ENCODE measurements at places on chromosomes 2 and 18.

DNA sequence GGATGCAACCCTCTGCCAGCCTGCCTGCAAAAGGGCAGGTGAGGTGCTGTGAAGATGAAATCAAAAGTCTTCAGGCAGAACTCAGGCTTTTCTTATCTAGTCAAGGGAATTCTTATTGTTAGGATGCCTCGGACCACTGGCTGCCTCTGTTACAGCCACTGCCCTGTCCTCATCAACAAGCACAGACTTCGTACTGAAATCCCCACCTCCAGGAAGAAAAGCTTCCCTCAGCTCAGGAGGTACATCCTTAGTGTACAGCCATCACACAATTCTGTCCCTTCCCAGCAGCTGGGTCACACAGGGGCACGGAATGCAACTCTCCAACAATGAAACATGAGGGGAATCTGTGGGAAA, 10.1 kb upstream of the RNU4ATAC start:
- no peak for DNase-seq

- no peak for DNase-seq
These were observed 254.7 kb downstream of the HDAC4 start for GRCh38 chr2:239146011-239146641.

- DNase-seq = no peak
These were observed 108.9 kb downstream of the TAF4B start for GRCh38 chr18:26335156-26335555.

GRCh38 chr2:219595256-219595655, 2.4 kb upstream of the STK11IP start:
- no peak for DNase-seq

DNA sequence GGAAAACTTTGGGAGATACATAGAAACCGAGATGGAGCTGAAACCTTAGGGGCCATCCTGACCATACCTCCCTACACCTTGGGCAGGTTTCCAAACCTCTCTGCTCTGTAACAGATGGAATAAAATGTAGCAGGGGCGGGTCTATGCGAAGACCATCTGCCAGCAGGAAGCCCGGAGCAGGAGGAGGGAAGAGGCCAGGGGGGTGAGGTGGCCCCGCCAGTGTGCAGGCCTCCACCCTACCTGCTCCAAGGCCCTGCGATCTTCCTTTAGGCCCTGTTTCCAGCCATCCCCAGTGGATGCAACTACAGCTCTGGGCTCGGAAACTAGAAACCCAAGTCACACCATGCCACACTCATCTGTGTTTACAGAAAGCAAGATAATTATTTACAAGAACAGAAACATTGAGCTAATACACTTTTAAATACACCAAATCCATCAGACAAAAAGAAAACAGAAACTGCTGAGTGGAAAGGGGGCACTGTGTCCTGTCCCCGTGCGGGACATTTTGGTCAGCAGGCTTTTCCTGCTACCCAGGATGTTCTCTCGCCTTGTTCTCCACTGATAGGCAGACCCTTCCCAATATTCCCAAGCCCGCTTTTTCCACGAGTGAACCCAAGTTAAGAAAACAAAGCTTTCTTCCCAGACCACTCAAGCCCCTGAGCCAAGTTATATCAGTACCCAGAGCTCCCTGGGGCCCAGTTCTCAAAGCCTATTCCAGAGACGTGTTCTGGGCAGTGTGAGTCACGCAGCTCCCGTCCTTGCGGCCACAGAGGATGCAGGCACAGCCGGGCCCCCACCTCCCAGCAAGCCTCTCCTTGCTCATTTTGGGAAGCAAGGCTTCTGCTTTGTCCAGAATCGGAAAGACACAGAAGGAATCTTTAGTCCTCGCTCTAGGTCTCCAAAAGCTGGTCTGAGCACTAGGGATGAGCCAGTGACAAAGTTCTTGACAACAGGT, 17.3 kb downstream of the CIB4 start:
- DNase-seq = no peak

DNA sequence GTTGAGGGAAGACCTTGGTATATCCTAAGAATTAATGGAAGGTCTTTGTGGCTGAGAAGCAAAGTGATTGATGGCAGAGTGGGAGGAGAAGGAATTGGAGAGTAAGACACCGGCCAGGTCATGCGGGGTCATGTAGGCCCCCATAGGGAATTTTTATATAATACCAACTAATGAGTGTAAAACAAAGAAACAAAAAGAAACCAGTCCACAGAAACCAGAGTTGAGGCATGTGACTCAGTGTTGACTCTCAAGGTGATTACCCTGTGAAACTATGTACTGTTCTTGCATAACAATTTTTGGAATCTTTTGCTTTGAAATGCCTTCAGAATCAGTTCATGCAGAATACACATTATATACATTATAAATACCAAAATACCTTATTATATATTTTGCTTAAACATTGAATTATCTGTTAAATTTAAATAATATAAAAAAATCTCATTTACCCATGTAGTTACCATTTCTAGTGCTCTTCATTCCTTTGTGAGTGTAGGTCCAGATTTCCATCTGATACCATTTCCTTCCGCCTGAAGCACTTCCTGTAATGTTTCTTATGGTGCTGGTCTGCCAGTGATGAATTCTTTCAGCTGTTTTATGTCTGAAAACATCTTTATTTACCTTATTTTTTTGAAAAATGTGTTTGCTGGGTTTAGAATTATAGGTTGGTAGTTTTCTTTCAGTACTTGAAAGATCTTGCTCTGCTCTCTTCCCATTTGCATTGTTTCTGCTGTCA, 8.6 kb downstream of the CLIP4 start:
- no peak for DNase-seq

- no peak for DNase-seq
These were observed at the start of gene SRD5A2 for GRCh38 chr2:31580321-31581117. TSS of gene SRD5A2 (minus strand) at chr2:31580938. CDS start at chr2:31580900, 38 bp downstream.

GRCh38 chr2:62036761-62037250, 131.3 kb downstream of the COMMD1 start:
- DNase-seq = no peak

GRCh38 chr2:202071107-202071506, 1.9 kb upstream of the KIAA2012 start:
- DNase-seq = no peak

DNA sequence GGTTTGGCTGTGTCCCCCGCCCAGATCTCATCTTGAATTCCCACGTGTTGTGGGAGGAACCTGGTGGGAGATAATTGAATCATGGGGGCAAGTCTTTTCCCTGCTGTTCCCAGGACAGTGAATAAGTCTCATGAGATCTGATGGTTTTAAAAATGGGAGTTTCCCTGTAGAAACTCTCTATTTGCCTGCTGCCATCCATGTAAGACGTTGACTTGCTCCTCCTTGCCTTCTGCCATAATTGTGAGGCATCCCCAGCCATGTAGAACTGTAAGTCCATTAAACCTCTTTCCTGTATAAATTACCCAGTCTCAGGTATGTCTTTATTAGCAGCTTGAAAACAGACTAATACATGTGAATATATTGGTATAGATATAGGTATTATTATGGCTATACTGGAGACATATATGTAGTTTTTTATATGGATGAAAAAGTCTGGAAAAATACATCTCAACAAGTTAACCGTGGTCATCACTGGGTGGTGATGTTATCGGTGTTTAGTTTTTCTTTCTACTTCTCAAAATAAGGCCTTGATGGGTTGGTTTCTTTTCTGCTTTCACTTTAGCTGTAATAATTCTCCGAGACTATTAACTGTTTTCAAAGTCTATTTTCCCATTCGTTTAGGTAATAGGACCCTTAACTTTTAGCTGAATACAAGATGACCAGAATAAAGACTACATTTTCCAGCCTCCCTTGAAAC, 39.1 kb upstream of the NCOA1 start:
- DNase-seq = no peak

GRCh38 chr2:151085181-151085611, 176.5 kb downstream of the RBM43 start:
- DNase-seq = no peak

GRCh38 chr18:13222856-13223281, 4.3 kb downstream of the LDLRAD4 start:
- DNase-seq = no peak
